ENCODE measurements at places on chromosomes 16 and 17.

DNA sequence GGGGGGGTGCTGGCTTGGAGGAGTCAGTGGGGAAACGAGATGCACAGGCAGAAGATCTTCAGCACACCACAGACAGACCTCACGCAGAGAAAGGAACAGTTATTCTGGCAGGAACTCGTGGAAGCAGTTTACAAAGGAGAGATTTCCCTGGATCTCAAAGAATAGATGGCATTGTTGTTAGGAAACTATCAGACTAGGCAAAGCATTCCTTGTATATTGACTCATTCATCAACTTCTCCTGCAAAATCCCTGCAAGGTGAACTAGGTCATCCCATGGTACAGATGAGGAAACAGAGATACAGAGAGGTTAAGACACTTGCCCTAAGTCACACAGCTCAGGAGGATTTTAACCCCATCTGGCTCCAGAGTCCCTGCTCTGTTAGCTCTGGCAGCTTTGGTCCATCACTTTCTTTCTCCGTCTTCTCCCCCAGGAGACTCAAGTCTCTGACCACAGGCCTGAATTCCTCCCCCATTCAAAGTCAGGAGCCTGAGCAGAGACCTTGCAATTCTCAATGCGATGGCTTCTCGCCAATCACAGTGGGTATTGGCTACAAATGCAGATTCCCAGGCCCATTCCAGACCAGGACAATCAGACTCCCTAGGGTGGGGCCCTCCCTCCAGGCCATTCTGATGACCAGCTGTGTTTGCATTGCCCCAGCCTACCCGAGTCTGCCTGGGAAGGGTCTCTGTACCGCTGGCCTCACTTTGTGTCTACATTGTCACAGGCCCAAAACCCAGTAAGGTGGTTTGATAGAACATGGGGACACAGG, 56.4 kb downstream of the LITAF start:
- no peak for DNase-seq

GRCh38 chr17:62675260-62675659, 47.8 kb downstream of the MRC2 start:
- DNase-seq: no peak

DNA sequence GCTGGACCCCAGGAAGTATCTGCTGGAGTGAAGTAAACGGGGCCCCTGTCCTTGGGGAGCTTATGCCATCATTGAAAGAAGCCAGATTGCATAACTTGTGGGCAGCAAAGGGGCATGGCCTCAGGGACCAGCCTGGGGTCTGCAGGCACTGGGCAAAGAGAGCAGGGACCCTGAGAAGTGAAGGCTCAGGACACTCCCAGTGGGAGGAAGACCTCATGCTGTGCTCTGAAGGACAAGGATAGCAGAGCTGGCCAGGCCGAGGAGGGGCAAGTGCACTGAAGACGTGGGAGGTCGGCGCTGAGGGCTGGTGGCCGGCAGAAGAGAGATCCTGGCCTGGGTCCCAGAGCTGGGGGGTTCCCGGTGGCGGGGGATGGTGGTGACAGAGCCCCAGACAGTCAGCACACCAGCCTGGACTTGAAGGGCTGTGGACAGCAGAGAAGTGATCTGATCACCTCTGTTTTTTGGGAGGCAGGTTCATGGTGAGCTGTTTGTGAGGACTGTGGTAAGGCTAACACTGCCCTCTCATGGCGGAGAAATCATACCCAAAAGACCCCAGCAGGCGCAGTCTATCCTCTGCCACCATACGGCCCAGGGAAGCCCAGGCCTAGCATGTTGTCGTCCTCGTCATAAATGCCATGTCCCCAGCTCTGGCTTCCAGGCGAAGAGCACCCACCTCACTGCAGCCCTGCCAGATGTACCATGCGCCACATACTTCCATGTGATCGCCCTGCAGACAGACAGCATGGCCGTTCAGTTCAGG, 7.1 kb upstream of the CNP start:
- DNase-seq: peak; percentile 14

DNA sequence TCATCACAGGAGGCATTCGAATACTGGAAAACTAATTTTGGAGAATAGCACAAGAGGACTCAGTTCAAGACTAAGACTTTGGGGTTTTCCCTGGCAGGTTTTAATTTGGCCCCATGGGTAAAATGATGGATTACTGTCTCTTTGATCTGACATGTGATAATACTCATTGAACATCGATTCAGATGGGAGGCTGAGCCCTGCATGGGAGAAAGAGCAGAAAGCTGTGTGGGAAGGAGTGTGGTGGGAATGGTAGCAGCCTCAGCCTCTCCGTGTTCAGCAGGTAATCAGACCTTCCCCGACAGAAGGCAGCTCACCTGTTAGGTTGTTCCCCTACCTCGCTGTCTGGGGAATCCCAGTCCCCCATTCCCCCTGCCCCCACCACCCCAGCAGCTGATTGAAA, 124.7 kb upstream of the TNRC6C start:
- no peak for DNase-seq

Data from COR-L47 (cell line).